NT2/D1 (cell line): ENCODE measurements at places on chromosomes 7 and 10.

GRCh38 chr10:50567384-50567783 lies 56.4 kb downstream of the SGMS1 start:
- DNase-seq: no peak

DNA sequence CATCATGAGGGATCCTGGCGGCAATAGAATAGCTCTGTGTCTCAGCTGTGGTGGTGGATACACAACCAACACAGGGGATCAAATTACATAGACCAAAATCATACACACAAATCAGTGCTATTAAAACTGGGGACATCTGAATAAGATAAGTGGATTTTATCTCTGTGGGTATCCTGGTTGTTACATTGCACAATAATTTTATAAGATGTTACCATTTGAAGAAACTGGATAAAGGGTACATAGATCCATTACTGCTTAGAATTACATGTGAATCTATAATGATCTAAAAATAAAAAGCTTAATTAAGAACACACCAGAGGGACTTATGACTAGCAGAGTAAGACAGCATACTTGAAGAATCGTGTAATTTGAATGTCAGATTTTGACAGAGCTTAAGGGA lies 8.2 kb upstream of the FAM3C start:
- no peak for DNase-seq

- DNase-seq: no peak
Observed at GRCh38 chr7:5689716-5690115, 91.7 kb downstream of the RNF216 start.

GRCh38 chr7:100764841-100765240 lies 31.4 kb downstream of the ZAN start:
- no peak for DNase-seq

DNA sequence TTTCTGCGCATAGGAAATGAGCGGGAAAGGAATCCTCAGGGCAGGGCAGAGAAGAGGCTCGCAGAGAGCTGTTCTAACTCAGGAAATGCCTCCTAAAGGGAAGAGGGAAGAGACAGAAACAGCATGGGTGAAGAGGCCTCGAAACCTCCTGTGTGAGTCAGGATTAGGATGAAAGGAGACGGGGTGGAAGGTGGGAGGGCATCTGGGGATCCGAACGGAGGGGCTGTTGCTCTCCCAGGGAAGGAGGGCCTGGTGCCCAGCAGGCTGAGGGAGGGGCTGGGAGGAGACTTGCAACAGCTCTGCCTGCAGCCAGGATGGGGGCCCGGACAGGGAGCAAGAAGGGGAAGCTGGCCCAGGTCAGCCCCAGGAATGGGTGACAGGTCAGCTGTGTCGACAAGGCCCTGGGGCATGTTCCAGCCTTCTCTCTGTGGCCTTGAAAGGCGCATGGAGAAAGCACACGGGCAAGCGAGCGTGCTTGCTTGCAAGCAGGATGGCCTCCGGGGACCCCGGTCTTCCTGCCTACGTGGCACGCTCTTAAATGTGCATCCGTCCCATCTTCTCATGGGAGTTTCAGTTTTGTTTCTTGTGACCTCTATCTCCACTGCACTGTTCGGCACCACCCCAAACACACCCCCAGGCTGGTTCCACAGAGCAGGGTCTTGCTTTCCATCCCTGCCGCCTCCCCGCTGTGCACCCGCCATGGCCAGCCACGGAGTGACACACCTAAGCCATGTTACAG lies 63.5 kb downstream of the HIPK2 start:
- no peak for DNase-seq

DNA sequence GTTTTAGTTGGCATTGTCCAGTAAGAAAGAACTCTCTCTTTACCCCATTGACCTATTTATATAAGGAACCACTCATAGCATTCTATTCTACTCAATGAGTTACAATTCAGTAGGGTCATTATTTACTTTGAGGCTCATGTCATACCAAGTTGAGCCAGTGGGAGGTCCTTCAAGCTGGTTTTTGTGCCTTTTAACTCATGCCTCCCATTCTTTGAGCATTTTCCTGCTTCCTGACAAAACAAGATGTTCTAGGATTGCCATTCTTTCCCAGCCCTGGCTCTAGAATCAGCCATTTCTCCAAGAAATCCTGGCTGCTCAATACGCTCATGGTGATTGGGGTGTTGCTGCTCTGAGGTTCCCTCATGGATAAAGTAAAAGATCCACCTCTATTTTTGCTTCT lies 250.1 kb downstream of the ABCA13 start:
- DNase-seq: no peak

- DNase-seq: no peak
Observed at GRCh38 chr7:45582868-45583277, 8.7 kb downstream of the ADCY1 start.

- no peak for DNase-seq
Observed at GRCh38 chr7:98922392-98923187, 44.3 kb downstream of the TRRAP start.

DNA sequence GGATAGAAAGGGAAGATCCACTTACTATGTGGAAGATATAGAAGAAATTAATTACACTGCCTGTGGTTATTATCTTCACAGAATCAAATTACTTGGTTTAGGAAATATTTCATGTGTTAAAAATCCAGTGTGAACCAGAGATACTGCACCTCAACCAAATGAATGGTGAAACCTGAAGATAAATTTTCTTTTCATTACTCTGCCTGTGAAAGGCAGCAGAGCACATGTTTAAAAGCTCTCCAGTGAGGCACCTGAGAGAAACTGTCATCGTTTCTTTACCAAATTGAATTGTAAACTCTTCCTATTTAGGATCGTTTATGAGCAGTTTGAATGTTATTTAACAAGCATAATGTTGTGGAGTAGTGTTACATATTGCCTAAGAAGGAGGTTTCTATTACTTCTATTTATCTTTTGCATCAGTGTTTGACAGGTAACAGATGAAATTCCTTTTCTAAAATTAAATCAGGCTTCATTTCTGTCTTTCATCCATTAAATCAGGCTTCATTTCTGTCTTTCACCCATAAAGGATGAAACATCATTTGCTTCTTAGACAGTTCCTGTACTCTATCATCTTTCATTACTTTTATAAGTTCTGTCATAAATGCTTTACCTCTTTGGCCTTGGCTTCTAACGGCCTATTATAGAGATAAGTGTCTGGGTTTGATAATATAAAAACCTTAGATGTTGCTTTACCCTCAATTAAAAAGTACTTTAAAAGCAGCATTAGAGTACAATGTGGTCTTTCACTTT lies 266.6 kb downstream of the NXPH1 start:
- no peak for DNase-seq

DNA sequence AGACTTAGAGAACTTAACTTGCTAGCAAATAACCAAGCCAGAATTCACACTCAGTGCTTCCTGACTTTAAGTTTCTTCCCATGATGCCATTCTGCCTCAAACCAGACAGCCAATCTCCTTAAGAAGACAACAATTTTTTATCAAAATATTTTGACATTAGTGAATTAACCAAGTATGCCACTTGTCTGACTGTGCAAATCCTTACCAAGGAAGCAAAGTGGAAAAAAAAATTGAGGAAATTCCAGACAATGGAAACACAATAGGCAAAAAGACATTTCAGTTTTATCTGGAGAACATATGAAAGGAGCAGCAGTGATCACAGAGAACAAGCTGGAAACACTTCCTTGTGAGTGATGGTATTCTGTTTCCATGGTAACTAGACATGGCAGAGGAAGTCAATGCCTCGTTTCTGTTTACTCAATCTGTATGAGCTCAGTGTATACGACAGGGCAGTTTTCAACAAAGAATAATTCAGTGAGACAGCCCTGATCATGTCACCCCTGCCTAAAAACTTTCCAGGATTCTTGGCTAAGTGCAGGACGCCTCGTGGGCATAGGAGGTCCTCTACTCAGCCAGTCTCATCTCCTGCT lies 114.2 kb downstream of the DYNC1I1 start:
- DNase-seq: no peak

DNA sequence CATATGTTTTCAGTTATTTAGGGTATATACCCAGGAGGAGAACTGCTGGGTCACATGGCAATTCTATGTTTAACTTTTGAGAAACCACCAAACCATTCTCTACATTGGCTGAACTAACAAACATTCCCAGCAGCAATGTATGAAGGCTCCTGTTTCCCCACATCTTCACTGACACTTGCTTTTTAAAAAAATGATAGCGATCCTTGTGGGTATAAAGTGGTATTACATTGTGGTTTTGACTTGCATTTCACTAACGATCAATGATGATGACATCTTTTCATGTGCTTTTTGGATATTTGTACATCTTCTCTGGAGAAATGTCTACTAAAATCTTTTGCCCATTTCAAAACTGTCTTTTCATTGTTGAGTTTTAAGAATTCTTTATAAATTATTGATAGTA lies 51.2 kb upstream of the ANAPC16 start:
- DNase-seq: no peak

GRCh38 chr10:84293574-84294016 lies 34.8 kb upstream of the CCSER2 start:
- no peak for DNase-seq

- no peak for DNase-seq
Observed at GRCh38 chr7:2217716-2218443, 14.9 kb downstream of the MAD1L1 start.

DNA sequence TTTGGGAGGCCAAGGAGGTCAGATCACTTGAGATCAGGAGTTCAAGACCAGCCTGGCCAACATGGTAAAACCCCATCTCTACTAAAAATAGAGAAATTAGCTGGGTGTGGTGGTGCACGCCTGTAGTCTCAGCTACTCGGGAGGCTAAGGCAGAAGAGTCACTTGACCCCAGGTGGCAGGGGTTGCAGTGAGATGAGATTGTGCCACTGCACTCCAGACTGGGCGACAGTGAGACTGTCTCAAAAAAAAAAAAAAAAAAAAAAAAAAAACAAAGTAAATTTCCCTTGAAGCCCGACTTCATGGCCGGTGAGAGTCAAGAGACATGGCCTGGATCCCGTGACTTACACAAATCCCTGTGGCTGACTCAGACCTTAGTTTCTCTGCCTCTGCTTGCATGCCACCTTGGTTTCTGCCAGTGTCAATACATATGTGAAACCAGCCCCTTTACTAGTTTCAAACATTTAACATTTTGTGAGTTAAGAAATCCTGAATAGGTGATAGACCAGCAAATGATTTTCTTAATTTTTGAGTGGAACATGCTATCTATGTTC lies 62.8 kb downstream of the ZEB1 start:
- DNase-seq: no peak

DNA sequence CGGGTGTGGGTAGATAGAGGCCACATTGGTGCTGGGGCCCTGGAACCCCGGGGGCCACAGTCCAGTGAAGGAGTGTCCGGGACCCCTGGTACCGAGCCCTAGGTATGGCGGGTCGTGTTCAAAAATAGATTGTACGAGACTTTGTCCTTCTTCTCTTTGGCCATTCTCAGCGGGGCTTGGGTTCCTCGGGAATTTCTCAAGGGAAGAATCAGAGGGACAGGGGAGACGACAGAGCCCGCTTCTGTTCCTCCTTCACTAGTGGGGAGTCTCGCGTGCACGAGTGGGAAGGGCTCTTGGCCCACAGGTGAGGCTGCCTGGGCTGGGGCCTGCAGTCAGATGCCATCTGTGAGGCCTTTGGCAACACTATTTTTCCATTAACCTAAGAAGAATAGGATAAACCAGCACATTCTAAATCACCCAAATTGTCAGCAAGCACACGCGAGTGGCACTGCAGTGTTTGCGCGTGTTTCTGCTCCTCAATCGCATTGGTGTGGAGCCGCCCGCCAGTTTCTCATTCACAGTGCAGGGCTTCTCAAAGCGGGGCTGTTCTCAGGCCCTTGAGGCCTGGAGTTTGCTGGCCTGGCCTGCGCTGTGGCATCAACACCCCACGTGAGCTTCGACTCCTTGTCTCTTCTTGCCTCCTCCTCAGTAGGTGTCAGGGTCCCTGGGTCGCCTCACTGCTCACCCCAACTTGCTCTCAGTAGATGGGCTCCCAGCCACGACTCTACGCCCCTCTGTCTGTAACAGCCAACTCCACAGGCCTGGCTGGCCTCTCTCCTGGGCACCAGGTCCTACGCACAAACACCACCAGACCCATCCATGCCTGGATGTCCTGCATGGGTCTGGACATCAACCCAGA lies 187.6 kb upstream of the SHH start:
- no peak for DNase-seq
